ENCODE measurements at places on chromosomes 2 and 18. TPM values are rescaled to one million over a fixed set of nuclear protein-coding genes. Genes with fewer than 3 reads are reported as not detected.

GRCh38 chr2:26034637-26034992 is 731 bp downstream of the RAB10 start:
- no peak for DNase-seq

- no peak for DNase-seq
Measured at GRCh38 chr2:163175294-163175693, 336.7 kb upstream of the KCNH7 start.

- no peak for DNase-seq
Measured at GRCh38 chr2:71455741-71456569, 2.6 kb downstream of the DYSF start.

GRCh38 chr18:79934311-79935097 is 16.9 kb downstream of the SLC66A2 start:
- DNase-seq = peak; percentile 45

DNA sequence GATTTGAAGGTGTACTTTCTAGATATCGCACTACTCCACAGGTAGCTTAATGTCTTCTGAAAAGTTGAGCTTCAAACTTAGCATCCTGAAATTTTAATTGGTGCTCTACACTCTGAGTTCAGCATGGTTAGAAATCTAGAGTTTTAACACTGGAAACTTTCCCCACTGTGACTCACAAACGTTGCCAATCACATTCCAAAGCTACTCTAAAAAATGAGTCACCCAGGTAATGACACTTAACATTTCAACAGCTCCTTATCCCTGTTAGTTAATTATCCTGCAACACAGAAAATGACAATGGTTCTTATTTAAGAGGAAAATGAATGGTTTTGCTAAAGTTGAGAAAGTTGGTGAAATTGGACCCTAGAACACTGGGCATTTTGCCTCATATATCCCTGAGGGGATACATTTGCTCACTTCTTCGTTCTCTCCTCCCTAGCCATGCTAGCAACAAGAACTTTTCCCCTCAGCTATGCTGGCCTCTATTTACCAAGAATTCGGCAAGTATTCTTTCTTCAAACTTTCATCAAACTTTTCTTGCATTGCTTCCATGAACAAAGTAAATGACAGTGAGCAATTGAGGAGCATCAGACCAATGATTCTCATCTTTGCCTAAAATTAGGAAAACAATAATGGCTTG is 1024.1 kb upstream of the KLHL29 start:
- DNase-seq = no peak

DNA sequence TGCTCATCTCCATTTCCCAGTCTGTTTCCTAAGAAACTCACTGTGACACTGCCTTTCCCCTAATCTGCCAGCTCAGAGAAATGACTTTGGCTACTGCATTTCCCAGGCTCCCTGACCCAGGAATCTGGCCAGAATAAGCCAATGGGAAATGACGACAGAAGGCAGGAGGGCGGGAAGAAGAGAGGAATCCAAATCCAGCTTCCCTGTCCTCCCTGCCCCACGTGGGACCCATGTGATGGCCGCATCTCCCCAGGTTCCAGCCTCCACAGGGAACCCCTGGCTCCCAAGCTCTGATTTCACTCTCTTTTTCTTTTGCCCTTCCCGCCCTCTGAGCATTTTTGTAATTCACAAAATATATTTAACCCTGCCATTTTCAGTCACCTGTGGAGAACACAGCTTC is 37.8 kb upstream of the RAB12 start:
- DNase-seq = no peak

DNA sequence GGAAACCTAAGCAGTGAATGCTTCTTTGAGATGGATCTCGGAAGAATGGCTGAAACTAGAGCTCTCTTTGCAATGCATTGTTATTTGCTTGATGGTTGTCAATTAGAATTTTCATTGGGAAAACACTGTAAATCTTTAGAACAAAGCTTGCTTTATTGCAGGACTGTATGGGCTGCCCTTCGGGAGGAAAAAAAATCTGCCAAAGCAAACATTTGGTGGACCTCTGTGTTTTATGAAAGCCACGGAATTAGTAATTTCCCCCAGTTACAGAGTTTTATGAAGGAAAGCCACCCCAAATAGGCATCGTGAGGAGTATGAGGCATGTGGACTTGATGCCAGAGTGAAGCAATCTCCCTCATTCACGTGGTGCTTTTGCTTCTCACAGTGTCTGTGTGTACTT is 33.5 kb downstream of the RHBDD1 start:
- no peak for DNase-seq

DNA sequence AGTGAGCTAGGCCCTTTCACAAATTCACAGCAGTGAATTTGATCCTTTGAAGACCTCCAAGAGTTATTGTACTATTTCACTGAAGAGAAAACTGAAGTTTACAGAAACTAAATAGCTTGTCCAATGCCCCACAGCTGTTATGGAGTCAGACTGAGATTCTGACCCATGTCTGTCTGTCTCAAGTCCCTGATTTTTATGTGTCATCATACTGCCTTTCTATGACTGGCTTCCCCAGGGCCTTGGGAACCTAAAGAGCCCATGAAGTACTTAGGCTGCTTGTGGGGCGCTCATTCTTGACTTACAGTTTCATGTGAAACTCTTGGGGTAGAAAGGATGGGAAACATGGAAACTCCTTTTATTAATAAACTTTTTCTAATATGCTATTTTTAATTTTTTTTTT is 107.7 kb downstream of the ATL2 start:
- DNase-seq = no peak

DNA sequence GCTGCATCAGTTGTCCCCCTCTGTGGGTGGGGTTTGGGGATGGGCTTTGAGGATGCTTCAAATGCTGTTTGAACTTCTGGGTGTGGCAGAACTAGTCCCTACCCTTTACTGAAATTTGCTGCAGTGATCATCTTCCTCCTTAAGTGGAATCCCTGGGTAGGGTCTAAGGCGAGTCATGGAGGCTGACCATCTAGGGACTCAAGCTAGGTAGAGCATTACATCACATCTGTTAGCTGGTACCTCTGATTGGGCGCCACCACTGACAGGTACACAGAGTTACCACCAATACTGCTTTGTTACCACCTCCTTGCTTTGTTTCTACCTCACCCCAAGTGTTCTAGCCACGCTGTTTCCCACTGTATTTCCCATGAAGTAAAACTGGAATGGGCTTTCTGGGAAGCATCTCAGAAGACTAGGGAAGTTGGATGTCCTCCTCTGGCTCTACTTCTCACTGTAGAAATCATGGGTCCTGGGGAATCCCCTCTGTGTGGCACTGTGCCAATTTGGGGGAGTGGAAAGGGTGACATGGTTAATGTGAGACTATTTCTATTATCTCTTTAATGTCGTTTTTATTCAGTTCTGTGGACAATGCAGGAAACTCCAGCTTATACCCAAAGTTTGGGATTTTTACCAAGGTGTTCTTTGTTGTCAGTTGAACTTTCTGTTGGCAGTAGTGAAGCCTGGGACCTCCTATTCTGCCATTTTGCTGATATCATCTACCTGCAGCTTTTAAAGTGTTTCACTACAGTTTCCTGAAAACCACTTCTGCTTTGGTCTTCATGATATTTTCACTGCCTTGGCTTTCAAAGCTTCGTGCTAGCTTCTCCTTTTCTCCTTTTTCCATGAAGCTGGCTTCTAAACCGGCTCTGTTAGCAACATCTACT is 14.5 kb upstream of the SULT1C4 start:
- no peak for DNase-seq

DNA sequence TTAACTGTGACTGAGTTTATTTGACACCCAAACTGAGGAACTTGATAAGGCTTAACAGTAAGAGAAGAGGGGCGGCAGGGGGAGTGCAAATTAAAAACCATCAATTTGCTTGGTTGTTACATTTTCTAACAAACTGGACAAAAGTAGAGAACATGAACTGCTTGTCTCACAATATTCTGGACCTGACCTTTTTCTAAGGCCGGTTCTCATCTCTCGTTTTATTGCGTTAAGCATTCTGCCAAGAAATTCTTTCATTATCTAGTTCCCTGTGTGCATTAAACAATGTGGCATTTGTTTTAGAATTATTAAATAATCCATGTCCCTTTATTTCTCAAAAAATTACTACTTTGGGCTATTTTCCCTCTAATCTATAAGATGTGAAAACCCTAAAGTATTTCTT is 565.2 kb upstream of the PKDCC start:
- no peak for DNase-seq

DNA sequence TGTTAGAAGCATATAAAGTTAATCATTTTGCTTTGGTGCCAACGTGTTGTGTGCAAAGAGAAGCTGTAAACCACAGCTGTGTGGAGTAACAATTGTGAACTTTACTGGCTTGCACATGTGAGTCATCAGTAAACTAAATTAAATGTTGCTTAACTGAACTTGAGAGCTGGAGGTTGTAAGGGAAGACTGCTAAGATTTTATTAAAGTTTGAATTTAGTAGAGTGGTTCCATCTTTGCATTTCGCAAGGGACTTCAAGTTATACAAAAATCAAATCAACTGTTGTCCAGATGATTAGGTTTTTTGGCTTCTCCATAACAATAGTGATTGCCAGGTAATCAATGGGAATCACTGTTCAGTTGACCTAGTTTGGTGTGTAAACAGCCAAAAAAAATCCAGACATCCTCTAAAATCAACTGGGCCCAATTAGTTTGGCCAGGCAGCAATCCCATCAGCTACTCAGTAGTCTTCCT is 247.4 kb downstream of the MYO3B start:
- DNase-seq = no peak

GRCh38 chr18:65527879-65528633 is 222.8 kb upstream of the CDH7 start:
- no peak for DNase-seq

DNA sequence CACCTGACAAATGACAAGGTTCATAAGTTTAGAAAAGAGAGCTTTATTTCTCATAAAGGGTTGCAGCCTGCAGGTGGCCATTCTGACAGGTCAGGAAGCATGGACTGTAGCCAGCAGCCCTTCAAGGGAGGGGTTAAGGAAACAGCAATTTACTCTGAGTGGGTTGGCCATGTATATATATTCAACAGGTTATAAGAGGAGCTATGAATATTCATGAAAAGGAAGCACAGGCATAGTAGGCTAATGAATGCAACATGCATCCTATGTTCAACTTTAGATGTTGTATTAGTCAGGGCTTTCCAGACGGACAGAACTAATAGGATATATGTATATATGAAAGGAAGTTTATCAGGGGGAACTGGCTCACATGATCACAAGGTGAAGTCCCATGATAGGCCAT is 20.6 kb downstream of the RNU2-63P start:
- no peak for DNase-seq

GRCh38 chr2:109246176-109246575 is 117.2 kb downstream of the SH3RF3 start:
- no peak for DNase-seq

DNA sequence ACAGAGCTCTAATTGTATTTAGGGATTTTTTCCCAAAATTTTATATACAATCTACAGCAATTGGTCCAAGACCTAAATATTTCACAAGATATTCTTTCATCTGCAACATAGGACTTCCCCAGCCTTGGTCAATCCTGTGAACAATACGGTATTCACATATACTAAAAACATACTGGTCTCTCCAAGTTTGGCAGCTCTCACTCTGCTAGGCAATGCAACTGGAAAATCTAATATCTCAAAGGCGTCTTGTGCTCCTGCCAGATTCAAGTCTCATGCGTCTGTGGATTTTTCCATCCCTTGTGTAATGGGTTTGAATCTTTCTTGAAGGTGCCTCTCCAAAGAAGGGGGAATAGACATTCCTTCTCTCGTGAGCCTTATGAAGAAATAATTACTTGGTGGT is 27.4 kb upstream of the MBOAT2 start:
- DNase-seq = no peak

- DNase-seq = no peak
Measured at GRCh38 chr2:186569897-186570296, 20.0 kb upstream of the ITGAV start.

DNA sequence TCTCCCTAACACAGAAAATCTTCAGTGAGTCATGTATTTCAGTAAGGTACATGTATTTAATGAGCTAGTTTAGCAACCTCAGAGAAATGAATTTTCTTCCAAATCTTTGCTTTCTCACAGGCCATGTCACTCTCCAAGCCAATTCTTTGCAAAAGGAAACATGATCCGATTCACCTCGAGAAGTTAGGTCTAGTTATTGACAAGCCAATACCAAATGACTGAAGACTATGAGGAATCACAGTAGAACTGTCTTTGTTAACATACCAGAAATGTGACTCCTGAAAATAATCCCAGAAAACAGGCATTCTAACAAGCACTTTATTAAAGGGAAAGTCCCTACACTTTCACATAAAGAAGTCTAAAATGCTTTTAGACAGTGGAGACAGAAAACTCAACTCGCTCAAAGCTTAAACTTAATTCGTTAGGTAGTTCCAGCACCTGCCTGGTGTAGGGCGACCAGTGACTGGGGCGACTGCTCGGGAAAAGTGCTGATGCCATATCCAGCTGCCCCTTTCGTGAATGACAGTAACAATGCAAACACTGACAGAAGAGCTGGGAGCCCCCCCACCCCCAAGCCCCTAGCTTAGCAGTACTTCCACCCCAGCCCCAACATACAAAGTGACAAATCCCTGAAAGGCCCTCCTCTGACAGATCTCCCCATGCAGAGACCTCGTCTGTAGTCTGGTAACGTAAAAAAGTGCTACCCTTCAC is 1.8 kb downstream of the MEMO1 start:
- DNase-seq = no peak

DNA sequence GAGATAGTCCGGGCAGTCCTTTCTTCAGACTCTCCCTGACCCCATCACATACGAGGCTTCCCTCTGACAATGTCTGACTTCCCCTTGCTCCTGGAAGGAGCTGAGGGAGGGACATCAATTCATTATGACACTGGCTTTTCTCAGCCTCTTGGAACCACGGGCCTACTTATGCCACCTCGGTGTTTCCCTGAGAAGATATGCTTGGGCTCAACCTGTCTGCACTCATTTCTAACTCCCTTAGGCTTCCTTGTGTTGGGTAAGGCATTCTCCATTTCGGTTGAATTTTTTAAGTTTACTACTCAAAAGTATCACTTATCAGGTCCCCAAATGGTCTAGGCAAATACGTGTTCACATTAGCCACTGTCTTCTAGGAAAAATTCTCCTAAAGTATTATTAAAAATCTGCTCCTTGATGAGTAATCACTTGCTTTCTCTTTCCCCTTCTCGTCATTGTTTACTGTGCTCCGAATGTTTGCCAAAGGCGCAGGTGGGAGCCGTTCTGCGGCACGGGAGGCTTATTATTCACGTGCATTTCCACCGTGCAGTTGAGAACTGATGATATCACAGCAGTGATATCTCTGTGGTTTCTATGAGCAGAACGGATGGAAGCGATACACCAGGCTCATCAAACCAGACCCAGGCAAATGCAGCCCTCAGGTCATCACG is 33.1 kb downstream of the ARL4C start:
- DNase-seq = no peak

- DNase-seq = no peak
Measured at GRCh38 chr2:36423172-36423571, 67.6 kb downstream of the CRIM1 start.

The TMEM163 gene
- 4.0 TPM for total RNA-seq

The STK36 gene
- total RNA-seq = 60.4 TPM

The IL1R1 gene
- total RNA-seq = 31.7 TPM

The NDUFS1 gene
- total RNA-seq = 95.9 TPM

The DCC gene
- 5.4 TPM for total RNA-seq

The PLA2R1 gene
- total RNA-seq = 3.6 TPM

The CMPK2 gene
- 4.4 TPM for total RNA-seq

The SFTPB gene
- total RNA-seq = 2.7 TPM

The KCNG2 gene
- total RNA-seq = not detected

The CYS1 gene
- 0.79 TPM for total RNA-seq

Measured in type B pancreatic cell (in vitro differentiated cells).